ENCODE measurements at places on chromosomes 5 and 9. TPM values are rescaled to one million over a fixed set of nuclear protein-coding genes. Genes with fewer than 3 reads are reported as not detected.
A peak's percentile ranks its signal among the peaks of the same experiment; 100 is the strongest.

DNA sequence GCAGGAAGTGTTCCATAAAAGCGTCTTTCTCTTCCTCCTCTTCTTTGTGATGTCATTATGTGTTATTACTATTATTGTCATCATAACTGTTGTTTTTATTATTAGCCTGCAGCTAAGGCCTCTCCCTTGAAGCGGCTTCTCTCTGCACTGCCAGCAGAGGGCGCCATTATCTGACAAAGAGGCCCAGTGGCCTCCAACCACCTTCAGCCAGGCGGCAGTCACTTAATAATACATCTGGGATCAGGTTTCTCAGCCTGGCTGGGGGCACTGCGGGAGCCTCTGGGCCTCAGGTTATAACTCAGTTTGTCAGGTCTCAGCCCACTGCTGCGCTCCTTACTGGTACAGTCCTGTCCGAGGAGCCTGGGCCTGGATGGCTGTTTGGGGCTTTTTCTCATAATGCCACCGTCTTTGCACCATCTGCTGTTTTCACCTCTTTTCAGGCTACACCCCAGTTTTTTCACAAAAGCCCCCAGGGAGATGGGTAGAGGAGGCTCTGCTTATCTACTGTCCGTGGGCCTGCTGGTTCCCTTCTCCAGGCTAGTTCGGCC lies 281.9 kb downstream of the NSG2 start:
- DNase-seq = peak; percentile 57

DNA sequence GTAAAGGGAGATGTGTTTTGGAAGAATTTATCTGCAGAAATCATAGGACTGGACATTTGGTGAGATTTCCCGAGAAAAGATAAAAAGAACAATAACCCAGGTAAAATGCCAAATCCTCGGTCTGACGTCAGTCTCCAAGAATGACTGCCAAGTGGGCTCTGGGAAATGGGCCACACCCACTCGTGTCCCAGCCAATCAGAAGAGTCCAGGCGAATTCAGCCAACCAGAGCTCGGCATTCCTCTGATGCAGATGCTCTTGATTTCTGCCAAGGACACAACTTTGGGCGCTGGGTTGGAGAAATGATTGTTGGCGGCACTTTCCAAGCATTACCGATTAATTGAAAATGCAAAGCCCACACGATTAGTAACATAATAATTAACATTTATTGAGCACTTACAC lies 73.3 kb downstream of the FGF18 start:
- peak; percentile 28 for DNase-seq

DNA sequence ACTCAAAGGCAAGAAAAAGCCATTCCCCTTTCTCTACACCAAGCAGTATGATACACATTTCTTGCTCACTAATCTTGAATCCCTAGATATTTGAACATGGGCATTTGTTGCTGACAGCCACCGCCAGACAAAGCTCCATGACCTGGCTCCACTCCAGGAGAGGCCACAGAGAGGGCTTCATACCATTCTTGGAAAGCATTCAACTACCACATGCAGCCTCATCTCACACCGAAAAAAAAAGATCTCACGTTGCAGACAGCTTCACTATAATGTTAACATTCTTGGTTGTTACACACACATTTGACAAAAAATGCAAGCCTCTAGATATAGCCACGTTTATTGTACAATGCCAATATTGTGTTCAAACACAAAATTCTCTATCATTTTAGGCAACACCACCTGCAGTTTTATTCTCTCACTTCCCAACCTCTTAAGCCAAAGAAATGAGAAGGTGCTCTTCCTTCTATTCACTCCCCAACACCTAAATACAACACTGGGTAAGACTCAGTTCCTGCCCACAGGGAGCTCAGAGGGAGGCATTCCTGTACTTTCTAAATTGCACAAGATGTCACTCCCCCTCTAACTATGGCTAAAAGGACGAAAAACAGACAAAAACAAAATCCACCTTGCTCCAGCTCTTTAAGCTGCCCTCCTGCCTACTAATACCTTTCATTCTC lies 222.4 kb downstream of the TSSK1B start:
- DNase-seq = peak; percentile 92

- no peak for DNase-seq
Observed at GRCh38 chr9:37126214-37126788, 5.9 kb downstream of the ZCCHC7 start.

- no peak for DNase-seq
Observed at GRCh38 chr9:7129391-7129790, 371.6 kb downstream of the KDM4C start.

DNA sequence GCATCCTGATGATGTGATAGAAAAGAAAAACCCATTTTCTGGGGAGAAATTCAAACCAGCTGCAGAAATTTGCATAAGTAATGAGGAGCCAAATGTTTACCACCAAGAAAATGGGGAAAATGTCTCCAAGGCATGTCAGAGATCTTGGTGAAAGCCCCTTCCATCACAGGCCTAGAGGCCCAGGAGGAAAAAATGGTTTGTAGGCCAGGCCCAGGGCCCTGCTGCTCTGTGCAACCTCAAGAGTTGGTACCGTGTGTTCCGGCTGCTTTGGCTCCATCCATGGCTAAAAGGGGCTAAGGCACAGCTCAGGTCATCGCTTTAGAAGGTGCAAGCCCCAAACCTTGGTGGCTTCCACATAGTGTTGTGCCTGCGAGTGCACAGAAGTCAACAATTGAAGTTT lies 543.1 kb downstream of the ZNF608 start:
- no peak for DNase-seq

- peak; percentile 74 for DNase-seq
Observed at GRCh38 chr5:150320044-150320613, 17.4 kb upstream of the ARSI start.

- DNase-seq = no peak
Observed at GRCh38 chr9:97904725-97905124, 17.6 kb downstream of the TRMO start.

GRCh38 chr9:131622523-131622922 lies 77.2 kb downstream of the PRRT1B start:
- no peak for DNase-seq

DNA sequence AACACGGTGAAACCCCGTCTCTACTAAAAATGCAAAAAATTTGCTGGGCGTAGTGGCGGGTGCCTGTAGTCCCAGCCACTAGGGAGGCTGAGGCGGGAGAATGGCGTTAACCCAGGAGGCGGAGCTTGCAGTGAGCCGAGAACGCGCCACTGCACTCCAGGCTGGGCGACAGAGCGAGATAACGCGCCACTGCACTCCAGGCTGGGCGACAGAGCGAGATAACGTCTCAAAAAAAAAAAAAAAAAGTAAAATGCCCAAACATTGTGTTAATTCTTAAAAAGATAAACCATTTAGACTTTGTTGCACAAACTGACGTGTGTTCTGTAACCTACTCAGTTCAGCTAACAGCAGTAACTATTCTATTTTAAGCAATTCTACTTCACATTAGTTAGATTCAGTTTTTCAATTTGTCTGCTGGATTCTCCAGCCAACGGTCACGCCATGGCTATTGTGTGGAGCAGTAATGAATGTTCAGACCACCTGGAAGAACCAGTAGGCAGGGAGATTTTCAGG lies 119.3 kb upstream of the MAN2A1 start:
- DNase-seq = no peak

DNA sequence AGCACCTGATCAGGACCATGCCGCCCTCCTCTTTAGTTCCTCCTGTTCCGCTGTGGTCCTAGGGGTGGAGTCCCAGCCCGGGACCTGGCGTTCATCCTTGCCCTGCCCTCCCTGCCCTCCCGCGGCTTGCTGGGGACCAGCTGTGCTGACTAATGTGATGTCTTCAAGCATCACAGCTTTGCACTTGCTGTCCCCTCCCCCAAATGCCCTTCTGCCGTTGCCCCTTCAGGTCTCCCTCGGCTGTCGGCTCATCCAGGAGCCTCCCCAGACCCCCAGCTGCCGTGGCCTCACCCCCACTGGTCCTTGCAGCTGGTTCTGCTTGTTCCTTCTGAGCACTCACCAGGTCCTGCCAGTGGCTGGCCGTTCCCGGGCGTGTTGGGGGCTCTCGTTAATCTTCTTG lies 19.9 kb downstream of the RXRA start:
- no peak for DNase-seq

- DNase-seq = no peak
Observed at GRCh38 chr5:102818345-102818744, 63.2 kb downstream of the PAM start.

- no peak for DNase-seq
Observed at GRCh38 chr5:170483701-170484458, 19.9 kb upstream of the KCNIP1 start.

GRCh38 chr9:121943463-121943862 lies 149.6 kb downstream of the TTLL11 start:
- no peak for DNase-seq

GRCh38 chr5:156380848-156381247 lies 53.9 kb downstream of the SGCD start:
- DNase-seq = no peak

- DNase-seq = peak; percentile 37
Observed at GRCh38 chr9:86557063-86557766, 203.0 kb upstream of the TUT7 start.

DNA sequence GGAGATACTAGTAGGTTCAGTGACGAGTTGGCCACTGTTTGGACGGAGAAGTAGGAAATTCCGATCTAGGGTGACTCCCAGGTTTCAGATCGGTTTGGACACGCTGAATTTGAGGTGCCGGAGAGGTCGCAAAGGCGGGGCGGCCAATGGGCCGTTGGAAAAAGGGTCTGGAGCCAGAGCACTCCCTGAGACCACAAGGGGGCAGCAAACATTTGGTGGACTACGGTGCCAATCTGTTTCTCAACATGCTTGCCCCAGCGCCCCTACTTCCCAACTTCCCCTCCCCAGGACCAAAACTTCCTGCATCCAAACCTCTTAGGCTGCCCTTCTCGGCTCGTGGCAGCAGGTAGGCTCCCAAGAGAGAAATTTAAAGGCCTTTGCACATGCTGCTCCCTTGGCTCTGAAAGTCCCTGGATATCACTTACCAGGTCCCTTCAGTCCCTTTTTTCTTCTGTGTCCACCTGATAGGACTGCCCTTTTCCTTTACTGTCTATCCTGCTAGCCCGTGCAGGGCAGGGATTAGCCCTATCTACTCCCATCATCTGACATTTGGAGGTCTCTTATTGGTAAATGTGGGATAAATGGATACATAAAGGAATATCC lies 992 bp upstream of the RPP25L start:
- peak; percentile 91 for DNase-seq

The ZNF366 gene
- total RNA-seq = 3.9 TPM

The SLC46A2 gene
- not detected for total RNA-seq

The MAP1B gene
- 116 TPM for total RNA-seq

The C9orf50 gene
- total RNA-seq = not detected

The RLN2 gene
- total RNA-seq = not detected

The CORO2A gene
- 2.9 TPM for total RNA-seq

The LHX6 gene
- 5.4 TPM for total RNA-seq

Data from tongue (tissue), 3 donors.